ENCODE measurements at places on chromosomes 6 and 20.

- no peak overlapping the region for H3K27ac ChIP-seq
- H3K4me1 ChIP-seq: no peaks in the 10 kb centered on the region
- no peaks in the 10 kb centered on the region for H3K27me3 ChIP-seq
- H3K36me3 ChIP-seq: no peaks in the 10 kb centered on the region
- DNase-seq: no peak
Measured at GRCh38 chr6:141688916-141689315, 443.8 kb upstream of the GJE1 start.

DNA sequence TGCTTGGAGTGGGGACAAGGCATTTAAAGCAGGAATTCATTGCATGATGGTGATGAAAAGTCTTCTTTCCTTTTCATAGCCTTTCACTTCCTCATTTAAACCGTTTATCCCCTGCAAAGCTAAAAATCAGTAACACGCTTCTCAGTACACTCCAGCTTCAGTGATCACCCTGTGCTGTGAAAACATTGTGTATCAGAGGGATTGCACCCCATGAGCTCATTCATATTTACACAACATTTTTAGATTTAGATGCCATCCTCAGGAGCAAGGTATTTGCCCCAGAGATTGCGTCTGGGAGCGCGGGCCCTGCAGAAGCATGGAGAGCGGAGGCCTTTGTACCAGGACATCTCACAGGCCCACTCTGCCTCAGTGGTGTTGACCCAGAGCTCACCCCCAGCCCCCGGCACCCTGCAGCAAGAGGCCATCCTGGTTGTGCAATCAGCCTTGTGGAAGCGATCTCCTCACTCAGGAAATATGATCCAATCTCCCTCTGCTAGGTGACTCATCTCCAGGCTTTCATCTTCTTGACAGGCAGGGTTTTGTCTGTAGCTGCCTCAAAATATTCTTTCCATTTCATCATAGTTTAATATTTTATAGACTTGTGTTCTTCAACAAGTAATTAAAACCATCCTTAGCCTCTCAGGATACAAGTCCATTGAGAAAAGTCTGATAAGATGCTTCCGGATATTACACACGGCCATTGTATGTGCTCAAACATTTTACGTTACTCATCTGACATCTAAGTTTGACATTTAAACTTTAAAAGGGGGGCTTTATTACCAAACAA is 38.9 kb upstream of the THBS2 start:
- no peaks in the 10 kb centered on the region for H3K4me1 ChIP-seq
- H3K27me3 ChIP-seq: no peaks in the 10 kb centered on the region
- H3K27ac ChIP-seq: no peak overlapping the region
- H3K36me3 ChIP-seq: no peaks in the 10 kb centered on the region
- H3K4me3 ChIP-seq: no peak overlapping the region

DNA sequence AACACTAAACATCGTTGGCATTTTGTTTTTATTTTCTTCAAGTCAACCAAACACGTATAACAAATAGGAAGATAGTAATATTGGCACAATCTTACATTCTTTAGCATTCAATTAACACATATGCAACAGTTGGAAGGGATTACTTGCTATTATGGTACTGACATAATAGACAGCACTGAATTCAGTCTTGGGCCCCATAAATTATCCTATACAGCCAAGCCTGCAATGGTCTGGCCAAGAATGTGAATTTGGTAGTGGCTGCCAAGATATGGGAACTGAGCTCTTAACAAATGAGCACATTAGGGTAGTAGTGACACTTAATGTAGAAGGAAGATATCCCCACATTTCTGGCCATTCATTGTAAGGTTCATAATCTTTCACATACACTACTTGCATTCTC is 44.8 kb upstream of the ARHGAP18 start:
- no peaks in the 10 kb centered on the region for H3K4me1 ChIP-seq
- H3K4me3 ChIP-seq: no peak overlapping the region
- H3K36me3 ChIP-seq: no peaks in the 10 kb centered on the region
- no peaks in the 10 kb centered on the region for H3K27me3 ChIP-seq

GRCh38 chr6:153956808-153957207 is 82.2 kb upstream of the OPRM1 start:
- H3K27ac ChIP-seq: no peak overlapping the region
- H3K27me3 ChIP-seq: no peaks in the 10 kb centered on the region
- H3K36me3 ChIP-seq: no peaks in the 10 kb centered on the region
- H3K4me3 ChIP-seq: no peak overlapping the region

DNA sequence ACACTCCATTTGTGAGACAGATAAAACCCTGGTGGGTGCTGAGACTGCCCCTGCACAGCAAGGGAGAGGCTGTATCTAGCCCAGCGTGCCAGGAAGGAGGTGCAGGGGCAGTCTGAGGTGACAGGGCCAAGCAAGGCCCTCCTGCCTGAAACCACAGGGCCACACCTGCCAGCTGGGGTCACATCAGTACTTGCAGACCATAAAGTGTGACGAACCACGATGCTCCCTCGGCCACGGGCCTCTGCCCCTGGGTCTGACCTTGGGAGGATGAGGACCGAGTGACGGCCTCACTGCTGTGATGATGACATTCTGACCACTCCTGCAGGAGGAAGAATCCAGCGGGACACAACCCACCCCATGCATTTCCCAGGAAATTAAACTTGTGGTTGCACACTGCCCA is 75.1 kb downstream of the NINL start:
- no peak overlapping the region for H3K27ac ChIP-seq
- DNase-seq: no peak
- H3K27me3 ChIP-seq: no peaks in the 10 kb centered on the region
- no peak overlapping the region for H3K4me3 ChIP-seq
- H3K4me1 ChIP-seq: no peaks in the 10 kb centered on the region
- H3K36me3 ChIP-seq: no peaks in the 10 kb centered on the region

- H3K27ac ChIP-seq: no peak overlapping the region
- no peak for DNase-seq
- no peaks in the 10 kb centered on the region for H3K4me1 ChIP-seq
- H3K4me3 ChIP-seq: no peak overlapping the region
Measured at GRCh38 chr6:162576016-162576415, 151.6 kb downstream of the PRKN start.
